ENCODE measurements at places on chromosomes 7 and 10.

DNA sequence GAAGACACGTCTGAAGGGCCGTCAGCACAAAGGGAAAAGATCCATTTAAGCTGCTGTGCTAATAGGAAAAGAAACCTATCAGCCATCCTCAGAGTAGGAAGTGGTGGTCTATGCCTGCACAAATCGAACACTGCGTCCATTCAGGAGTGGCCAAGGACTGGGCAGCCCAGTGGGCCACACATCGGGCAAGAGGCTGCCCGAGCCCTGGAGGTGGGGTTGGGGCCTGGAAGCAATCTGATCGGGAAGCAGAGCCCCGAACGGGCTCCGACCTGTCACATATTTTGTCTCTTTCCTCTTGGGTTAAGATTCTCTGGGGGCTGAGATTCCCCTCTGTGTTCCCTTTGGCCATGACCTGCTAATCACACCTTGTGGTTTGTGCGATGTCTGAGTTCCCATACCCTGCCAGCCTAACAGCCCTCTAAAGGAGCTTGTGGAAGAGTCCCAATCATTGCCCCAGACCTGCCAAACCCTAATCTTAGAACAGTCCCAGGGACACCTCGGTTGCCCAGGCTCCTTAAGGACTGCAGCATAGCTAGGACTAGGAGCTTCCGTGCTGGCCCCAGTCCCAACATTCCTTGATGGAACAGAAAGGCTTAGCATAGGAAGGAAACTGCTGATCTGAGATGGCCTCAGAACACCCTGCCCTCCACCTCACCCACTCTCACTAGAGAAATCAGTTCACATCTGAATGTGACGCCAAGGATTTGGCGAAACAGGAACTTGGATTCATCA, 77.9 kb upstream of the SAMD8 start:
- DNase-seq = peak; percentile 7

DNA sequence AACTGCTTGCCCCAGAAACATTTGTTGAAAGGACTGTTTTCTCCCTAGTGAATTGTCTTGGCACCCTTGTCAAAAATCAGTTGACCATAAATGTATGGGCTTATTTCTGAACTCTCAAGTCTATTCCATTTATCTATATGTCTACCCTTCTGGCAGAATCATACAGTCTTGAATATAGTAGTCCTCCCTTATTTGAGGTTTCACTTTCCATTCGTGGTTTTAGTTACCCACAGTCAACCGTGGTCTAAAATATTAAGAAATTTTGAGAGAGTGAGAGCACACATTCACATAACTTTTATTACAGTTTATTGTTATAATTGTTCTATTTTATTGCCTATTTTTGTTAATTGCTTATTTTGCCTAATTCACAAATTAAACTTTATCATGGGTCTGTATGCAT, 17.4 kb upstream of the CEP41 start:
- no peak for DNase-seq

DNA sequence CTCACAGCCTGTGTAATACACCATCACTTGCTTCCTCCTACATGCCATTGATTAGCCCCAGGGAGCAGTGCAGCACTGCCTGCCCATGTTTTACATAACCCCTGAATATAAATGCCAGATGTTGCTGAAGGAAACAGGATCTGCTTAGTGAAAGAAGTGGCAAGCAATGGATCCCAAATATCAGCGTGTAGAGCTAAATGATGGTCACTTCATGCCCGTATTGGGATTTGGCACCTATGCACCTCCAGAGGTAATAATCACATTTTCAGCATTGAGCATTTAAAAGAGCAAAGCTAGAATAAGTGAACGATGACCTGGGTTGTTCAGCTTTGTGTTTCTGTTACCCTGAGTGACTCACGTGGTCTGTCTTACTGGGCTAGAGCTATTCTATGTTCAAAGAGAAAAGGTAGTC, at the start of gene AKR1C4:
Gene AKR1C4, plus strand, starts transcription at position 136 of the 412 bp plus-strand sequence. Its CDS starts 31 bp downstream, at position 167.
- DNase-seq = no peak

DNA sequence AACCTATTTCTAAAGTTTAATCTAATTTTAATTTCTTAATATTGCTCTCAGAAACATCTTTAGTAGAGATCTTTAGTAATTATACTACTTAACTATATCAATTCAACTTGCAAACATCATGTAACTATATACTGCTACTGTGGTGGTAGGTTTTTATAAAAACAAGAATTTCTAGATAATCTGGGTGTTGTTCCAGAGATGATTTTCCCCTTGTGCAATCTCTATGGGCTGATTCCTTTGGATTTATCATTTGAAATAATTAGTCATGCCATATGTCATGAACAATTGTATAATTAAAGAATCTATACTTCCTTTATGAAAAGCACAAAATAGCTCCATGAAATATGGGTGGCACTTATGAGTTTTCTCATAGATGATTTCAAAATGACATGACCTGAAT, 23.9 kb upstream of the CDK13 start:
- no peak for DNase-seq
